ENCODE measurements at places on chromosomes 12 and 14.
A peak's percentile ranks its signal among the peaks of the same experiment; 100 is the strongest.

- peak within 1 kb of the TSS; percentile 77 for H3K4me3 ChIP-seq
- DNase-seq, result peak; percentile 91
- no peaks in the 10 kb centered on the region for H3K36me3 ChIP-seq
These were observed at the start of gene SIX1 for GRCh38 chr14:60648934-60649874. SIX1 (minus strand) TSS chr14:60649477; CDS start chr14:60649189, 288 bp downstream.

DNA sequence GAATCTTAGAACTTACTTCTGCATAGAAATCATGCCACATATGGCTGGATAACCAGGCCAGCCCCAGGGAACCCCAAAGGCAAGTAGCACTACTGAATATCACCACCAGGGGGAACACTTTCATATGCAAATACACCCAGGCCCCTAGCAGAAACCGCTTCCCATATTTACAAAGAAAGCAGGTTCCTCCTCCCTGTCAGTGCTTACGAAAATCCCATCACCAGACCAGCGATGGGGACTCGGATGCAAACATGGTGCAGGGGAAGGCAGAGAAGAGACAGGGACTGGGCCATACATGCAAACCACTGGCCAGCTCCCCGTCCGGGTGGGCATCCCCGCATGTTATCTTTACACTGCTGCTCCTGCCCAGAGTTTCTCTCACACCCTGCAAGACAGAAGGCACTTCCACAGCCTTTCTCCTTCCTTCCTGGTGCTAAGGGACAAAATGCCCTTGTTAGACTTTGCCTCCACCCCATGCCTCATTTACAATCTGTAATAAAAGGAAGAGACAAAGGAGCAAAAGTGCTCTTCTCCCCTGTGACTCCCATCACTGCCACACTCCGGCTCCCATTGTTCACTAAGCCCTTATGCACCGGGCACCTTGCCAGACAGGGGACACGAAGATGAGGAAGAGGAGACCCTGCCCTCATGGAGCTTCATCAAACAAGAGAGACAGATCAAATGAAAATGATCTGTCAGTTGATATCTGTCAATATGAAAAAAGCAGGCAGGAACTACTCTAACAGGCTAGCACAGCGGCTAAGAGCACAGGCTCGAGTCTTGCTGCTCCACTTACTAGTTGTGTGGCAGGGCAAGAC lies 62.3 kb downstream of the PTPN21 start:
- no peak overlapping the region for H3K4me3 ChIP-seq
- no peak overlapping the region for H3K27ac ChIP-seq
- DNase-seq, result no peak
- peaks cover 26% of the 10 kb centered on the region for H3K36me3 ChIP-seq
- H3K4me1 ChIP-seq, result no peaks in the 10 kb centered on the region

DNA sequence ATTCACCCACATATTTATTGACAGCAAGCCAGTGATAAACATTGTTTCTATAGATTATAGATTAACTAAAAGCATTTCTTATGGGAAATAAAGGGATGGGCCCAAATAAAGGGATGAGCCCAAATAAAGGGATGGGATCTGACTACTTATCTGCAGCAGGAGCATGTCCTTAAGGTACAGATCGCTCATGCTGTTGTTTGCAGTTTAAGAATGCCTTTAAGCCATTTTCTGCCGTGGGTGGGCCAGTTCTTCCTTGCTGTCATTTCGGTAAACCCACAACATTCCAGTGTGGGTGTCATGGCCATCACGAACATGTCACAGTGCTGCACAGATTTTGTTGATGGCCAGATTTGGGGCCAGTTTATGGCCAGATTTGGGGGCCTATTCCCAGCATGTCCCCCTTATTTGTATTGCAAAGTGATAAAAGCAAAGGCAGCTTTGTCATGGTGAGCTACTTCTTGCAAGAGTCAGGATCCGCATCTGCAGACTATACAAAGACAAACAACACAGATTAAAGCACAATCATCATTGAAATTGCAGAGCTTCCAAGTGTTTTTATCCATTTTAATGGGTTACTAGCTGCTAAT lies 700.7 kb downstream of the LRFN5 start:
- H3K27ac ChIP-seq, result no peak overlapping the region
- no peak overlapping the region for H3K4me3 ChIP-seq
- no peak for DNase-seq
- no peaks in the 10 kb centered on the region for H3K27me3 ChIP-seq
- H3K4me1 ChIP-seq, result no peaks in the 10 kb centered on the region
- H3K36me3 ChIP-seq, result no peaks in the 10 kb centered on the region

GRCh38 chr12:559906-560455 lies 100.2 kb downstream of the B4GALNT3 start:
- H3K4me1 ChIP-seq, result no peaks in the 10 kb centered on the region
- peaks cover 15% of the 10 kb centered on the region for H3K36me3 ChIP-seq
- H3K27ac ChIP-seq, result no peak overlapping the region
- no peak for DNase-seq
- H3K4me3 ChIP-seq, result no peak overlapping the region

GRCh38 chr14:89707086-89707485 lies 247.4 kb downstream of the EFCAB11 start:
- H3K27me3 ChIP-seq, result no peaks in the 10 kb centered on the region
- DNase-seq, result no peak
- H3K27ac ChIP-seq, result no peak overlapping the region
- H3K4me3 ChIP-seq, result no peak overlapping the region
- no peaks in the 10 kb centered on the region for H3K4me1 ChIP-seq

DNA sequence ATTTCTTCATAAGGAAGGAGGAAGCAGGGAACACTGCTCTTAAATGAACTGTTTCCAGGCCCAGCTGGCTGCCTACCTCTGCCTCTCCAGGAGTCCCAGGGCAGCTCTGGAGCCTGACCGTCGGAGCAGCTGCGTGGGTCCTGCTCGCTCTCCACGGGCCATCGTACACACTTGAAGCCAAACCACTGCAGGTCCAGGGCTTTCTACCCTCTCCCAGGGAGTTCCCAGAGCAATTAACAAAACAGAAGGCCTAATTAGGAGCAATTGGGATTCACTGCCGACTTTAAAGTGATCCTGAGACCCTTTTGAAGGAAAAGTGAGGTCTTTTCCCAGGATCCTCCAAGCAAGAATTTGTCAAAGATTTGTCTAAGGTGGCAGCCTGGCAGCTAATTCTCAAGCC lies 76.9 kb downstream of the OTX2 start:
- H3K36me3 ChIP-seq, result no peaks in the 10 kb centered on the region
- no peak for DNase-seq
- H3K27me3 ChIP-seq, result no peaks in the 10 kb centered on the region
- no peaks in the 10 kb centered on the region for H3K4me1 ChIP-seq
- no peak overlapping the region for H3K27ac ChIP-seq

DNA sequence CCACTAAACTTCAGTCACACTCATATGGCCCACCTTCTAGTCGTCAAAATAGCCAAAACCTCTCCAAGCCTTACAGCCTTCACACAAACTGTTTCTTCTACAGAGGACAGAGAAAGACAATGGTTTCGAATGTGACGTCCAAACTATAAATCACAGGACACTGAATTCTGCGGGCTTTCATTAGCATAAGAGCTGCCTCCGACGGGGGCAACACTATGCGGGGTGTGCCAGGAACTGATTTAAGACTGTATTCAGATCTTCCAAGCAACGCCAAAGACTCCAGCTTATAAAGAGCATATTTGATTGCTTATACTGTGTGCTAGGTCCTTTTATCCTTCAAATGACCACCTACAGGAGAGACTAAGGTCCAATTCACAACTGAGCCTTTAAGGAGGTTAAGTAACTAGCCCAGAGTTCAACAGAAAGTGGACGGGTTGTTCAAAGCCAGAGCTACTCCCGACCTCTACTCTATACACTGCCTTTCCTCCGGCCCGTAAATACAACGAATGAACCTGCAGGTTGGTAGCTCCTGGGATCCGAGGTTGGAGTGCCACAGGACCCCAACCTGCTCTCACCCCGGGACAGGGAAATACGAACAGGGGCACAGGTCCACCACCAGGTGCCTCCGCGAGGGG lies 575 bp downstream of the L2HGDH start:
- DNase-seq, result no peak
- H3K27me3 ChIP-seq, result no peaks in the 10 kb centered on the region
- peak overlapping the region; percentile 86 for H3K27ac ChIP-seq
- no peaks in the 10 kb centered on the region for H3K36me3 ChIP-seq
- H3K4me1 ChIP-seq, result peaks cover 6% of the 10 kb centered on the region

DNA sequence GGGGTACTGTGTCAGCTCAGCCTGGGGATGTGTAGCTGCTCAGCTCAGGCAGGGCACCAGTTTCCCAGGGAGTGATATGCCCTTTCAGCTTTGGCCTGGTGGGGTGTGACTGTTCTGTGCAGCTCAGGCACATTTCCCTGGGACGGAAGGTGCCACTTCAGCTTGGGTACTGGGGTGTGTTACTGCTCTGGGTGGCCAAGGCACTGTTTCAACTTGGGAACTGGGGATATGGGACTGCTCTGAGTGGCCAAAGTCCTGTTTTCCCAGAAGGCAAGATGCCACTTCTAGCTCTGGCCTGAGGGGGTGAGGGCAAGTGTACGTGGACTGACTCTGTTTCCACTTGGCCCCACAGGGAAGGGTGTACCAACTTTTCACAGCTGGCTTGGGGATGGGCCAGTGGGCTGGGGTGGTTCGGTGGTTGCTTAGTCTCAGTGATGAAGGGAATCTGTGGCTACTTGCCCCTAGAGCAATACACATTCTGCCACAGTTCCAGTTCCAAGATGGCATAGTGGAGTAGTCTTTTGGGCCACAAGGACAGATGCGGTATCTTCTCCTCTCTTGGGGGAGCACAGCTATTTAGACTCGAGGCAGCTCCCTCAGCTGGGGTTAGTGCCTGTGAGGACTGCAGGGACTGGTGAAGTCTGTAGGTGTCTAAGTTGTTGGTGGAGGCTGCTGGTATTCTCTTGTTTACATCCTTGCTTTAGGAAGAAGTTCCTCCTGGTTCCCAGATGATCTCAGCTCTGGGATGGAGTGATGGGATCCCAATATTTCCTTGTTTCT lies 26.4 kb downstream of the TBC1D15 start:
- no peak for DNase-seq
- peaks cover 15% of the 10 kb centered on the region for H3K36me3 ChIP-seq
- H3K27ac ChIP-seq, result no peak overlapping the region
- H3K4me1 ChIP-seq, result peaks cover 13% of the 10 kb centered on the region
- no peak overlapping the region for H3K4me3 ChIP-seq

GRCh38 chr12:124995200-124995961 lies 1.9 kb downstream of the BRI3BP start:
- no peaks in the 10 kb centered on the region for H3K27me3 ChIP-seq
- H3K4me1 ChIP-seq, result peaks cover 9% of the 10 kb centered on the region
- no peak overlapping the region for H3K27ac ChIP-seq
- peak overlapping the region; percentile 68 for H3K4me3 ChIP-seq

DNA sequence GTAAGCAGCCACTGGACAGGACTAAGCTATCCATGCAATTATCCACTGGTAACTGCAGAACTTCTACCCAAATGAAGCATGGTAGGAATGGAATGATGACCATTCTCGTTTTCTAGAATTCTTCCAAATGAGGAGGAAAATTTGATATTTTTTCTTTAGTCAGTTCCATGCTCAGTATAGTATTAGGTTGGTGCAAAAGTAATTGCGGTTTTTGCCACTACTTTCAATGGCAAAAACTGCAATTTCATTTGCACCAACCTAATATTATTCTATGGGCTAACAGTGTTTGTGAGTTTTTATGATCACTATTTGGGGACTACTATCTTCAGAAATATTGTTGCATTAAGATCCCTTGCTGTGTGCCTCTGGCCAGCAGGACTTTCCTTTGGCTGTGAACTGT lies 42.9 kb upstream of the PELI2 start:
- no peak overlapping the region for H3K4me3 ChIP-seq
- DNase-seq, result no peak

- no peaks in the 10 kb centered on the region for H3K36me3 ChIP-seq
- H3K27ac ChIP-seq, result no peak overlapping the region
- H3K27me3 ChIP-seq, result no peaks in the 10 kb centered on the region
- H3K4me1 ChIP-seq, result no peaks in the 10 kb centered on the region
These were observed 59.4 kb downstream of the ZNF664 start for GRCh38 chr12:124032265-124032886.

- no peak overlapping the region for H3K27ac ChIP-seq
- H3K4me3 ChIP-seq, result no peak overlapping the region
- no peaks in the 10 kb centered on the region for H3K4me1 ChIP-seq
- H3K27me3 ChIP-seq, result no peaks in the 10 kb centered on the region
- H3K36me3 ChIP-seq, result no peaks in the 10 kb centered on the region
These were observed 46.5 kb upstream of the TSPAN11 start for GRCh38 chr12:30880061-30880460.

DNA sequence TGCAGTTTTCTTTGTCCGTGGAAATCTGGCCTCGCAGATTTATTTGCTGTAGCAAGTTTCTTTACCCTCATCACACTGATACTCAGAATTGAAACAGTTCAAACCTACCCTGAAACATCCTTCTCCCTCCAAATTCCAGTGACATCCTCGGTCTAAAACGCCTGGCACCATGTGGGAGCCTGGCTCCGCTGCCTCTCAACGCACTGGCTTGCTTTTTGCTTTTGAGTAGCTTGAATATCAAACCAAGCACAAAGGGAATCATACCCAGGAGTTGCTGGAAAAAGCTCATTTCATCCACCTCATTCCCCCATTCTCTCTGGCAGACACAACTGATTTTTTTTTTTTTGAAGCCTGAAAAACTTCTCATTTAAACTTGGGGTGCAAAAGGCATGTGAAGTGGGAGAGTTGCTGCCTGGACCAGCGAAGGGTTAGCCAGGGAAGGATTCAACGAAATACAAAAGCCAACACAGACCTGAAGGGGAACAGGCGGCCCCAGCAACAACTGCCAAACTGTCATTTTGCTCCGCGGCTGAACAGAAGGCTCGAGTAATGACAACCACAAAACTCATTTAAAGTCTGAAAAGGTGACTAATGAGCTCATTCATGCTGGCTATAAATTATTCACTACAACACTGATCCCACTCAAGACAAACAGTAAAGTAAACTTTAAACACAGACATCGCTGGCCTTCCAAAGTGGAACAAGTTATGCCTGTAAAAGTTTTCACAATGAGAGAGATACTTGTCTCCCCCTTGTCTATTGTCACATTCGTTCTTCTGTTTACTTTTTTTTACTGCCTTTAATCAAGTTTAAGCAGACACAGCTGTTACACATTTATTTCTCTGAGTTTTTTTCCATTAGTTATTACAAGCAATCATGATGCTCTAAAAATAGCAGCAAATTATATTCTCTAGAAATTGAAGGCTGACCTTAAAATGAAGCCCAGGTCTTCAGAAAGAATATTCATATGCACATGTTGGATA lies 12.5 kb upstream of the FOXN3 start:
- H3K27ac ChIP-seq, result peak overlapping the region; percentile 95
- peak; percentile 65 for DNase-seq
- no peaks in the 10 kb centered on the region for H3K27me3 ChIP-seq
- no peaks in the 10 kb centered on the region for H3K36me3 ChIP-seq

GRCh38 chr12:76890151-76891143 lies 11.6 kb upstream of the CSRP2 start:
- H3K36me3 ChIP-seq, result no peaks in the 10 kb centered on the region
- H3K27me3 ChIP-seq, result no peaks in the 10 kb centered on the region
- no peak for DNase-seq
- no peaks in the 10 kb centered on the region for H3K4me1 ChIP-seq
- no peak overlapping the region for H3K4me3 ChIP-seq

- H3K36me3 ChIP-seq, result no peaks in the 10 kb centered on the region
- H3K27ac ChIP-seq, result no peak within 1 kb of the TSS
- no peak for DNase-seq
- peak within 1 kb of the TSS; percentile 35 for H3K4me3 ChIP-seq
These were observed at the start of gene TRPV4 for GRCh38 chr12:109833307-109834189. TRPV4 (minus strand) TSS chr12:109833398; CDS start chr12:109814796, 18,602 bp downstream.

Measured in tibial artery (tissue), 4 donors.